Progenitor cell of endocrine pancreas (in vitro differentiated cells): ENCODE measurements at places on chromosomes 2 and 18. TPM values are rescaled to one million over a fixed set of nuclear protein-coding genes. Genes with fewer than 3 reads are reported as not detected.

Gene PDCD1
- not detected in 2 replicates for total RNA-seq

Gene CD226
- total RNA-seq: 0.49 and 0.55 TPM in 2 replicates

GRCh38 chr2:55419233-55419678 lies 400 bp downstream of the CCDC88A start:
- no peak for DNase-seq

DNA sequence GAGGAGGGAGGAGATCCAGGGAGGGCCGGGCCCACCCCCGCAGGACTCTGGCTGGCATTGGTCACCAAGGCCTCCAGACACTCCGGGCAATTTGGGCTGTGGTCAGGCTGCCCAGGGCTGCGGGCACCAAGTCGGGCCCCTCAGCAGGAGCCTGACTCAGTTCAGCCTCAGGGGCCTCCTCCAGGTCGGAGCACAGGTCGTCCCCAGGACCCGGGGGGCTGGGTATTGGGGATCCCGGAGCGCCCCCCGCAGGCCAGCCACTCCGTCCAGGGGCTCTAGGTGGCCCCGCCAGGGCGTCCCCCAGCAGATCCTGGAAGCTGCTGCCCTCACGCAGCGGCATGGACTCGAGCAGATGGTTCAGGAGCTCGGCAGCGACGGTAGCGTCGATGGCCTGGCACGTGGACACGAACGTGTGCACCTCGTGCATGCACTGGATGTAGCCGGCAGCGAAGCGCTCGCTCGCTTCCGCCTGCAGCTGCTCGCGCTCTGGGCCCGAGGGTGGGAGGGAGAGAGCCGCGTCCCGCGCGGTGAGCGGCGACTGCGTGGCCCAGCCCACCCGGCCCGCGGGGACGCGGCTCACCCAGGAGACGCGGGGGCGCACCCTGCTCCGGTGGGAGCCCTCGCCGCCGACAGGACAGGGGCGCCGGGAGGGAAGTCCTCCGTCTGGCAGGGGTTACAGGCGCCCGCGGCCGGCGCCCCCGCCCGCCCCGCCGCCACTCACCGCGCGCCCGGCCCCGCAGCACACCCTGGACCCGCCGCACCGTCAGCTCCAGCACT lies 884 bp downstream of the HES6 start:
- DNase-seq: no peak

DNA sequence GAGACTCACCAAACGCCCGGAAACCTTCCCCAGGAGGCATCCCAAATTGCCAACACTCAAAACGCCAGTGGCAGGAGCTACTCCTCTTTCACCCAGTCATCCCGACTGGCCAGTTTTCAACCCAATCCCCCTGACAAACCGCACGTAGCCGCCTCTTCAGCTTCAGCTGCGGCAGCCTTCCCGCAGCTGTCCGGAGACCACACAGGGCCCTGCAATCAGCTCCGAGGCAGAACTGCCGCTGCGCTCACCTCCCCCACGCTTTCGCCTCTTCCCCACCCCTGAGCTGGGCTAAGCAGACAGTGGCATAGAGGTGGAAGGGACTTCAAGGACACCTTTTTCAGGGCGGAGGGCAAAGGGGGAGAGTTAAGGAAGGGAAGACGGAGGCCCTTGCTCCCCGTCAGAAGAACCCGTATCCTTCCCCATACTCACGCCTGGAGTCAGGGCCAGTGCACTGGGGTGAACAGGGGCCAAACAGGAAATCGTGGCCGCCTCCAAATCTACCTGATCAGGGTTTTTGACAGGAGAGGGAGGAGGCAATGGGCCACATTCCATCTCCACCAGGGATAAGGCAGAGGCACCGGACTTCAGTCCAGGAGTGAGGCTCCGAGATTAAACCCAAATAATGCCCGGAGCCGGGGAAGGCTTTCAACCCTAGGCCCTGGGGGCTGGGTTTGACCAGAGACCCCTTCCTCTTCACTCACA lies 16.9 kb downstream of the CYP26B1 start:
- DNase-seq: no peak

- DNase-seq: no peak
These were observed 102.9 kb downstream of the DDX1 start for GRCh38 chr2:15694589-15694986.

DNA sequence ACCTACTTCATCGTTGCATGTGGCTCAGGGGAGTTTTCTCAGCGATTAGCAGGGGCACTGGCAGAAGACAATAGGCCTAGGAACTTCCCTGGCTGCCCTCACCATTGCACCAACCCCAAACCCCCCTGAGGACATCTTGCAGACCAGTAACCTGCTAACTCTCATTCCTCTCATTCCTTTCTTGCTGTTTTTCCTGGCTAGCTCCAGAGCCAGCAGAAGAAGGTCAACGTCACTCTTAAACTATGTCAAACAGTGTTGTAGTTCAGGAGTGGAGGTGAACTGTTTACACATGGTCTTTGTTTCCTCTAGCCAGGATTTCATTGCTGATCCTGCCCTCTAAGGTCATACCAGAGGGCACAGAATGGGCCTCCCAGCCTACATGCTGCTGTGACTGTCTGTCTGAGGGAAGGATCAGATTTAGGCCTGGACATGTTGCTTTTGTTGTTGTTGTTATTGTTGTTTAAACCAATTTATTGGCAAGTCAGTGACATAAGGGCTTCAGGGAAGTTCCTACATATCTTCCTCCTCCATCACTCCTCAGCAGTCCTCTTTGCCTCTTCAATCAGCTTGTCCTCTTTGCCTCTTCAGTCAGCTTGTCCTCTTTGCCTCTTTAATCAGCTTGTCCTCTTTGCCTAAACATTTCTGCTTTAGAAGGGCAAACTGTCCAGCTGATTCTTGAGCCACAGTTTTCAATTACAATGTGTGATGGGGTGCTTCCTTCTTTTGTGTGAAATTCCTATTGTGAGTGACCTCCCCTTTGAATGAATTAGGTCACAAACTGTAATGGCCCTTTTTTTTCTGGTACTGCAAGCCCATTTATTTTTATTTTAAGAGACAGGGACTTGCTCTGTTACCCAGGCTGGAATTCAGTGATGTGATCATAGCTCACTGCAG lies 471.9 kb upstream of the TNP1 start:
- peak; percentile 28 for DNase-seq

- no peak for DNase-seq
These were observed 5.4 kb downstream of the HS6ST1 start for GRCh38 chr2:128313091-128313836.

DNA sequence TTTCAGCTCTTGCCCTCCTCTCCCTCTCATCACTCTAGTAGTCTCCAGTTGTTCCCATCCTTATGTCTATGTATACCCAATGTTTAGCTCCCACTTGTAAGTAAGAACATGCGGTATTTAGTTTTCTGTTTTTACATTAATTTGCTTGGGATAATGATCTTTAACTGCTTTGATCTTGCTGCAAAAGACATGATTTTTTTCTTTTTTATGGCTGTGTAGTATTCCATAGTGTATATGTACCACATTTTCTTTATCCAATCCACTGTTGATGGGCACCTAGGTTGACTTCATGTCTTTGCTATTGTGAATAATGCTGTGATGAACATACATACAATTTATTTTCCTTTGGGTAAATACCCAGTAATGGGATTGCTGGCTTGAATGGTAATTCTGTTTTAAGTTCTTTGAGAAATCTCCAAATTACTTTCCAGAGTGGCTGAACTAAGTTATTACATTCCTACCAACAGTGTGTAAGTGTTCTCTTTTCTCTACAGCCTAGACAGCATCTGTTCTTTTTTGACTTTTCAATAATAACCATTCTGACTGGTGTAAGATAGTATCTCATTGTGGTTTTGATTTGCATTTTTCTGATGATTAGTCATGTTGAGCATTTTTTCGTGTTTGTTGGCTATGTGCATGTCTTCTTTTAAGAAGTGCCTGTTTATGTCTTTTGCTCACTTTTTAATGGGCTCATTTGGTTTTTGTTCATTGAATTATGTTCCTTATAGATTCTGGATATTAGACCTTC lies 179.6 kb upstream of the SLC39A10 start:
- no peak for DNase-seq

DNA sequence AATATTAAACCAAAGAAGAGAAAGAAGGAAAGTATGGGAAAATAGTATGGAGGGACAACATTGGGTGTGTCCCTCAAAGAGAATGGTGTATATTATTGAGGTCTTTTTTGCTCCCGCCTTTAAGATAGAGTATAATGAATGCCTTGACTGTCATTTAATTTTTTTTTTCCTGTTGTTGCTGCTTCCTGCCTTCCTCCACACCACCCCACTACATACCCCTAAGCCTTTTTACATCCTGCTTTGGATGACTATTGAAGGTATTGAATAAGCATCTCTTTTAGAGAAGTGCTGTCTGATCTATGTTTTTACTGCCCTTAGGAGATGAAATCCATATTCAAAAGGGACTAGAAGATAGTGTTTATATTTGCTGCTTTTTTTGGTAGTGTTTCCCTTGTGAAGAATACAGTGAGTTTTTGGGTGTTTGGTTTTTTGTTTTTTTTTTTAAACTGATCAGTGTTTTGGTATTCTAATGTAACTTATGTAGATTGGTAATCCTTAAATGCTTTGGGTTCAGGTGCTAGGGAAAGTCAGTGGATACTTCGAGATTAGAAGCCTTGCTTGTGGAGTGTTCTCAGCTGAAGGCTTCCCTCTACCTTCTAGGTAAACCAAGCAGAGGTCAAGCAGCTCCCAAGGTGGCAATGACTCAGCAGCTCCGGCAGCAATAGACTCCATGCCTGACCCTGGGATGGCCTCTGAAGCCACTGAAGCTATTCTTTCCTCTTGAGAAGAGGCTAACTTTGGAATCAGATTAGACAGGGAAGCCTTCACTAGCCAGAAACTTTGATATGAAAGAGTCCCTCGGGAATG lies 5.0 kb downstream of the FZD7 start:
- no peak for DNase-seq

GRCh38 chr2:147469471-147469870 lies 375.4 kb upstream of the ACVR2A start:
- DNase-seq: no peak
